Mammary microvascular endothelial cell (primary cell): ENCODE measurements at places on chromosomes 2 and 18. TPM values are rescaled to one million over a fixed set of nuclear protein-coding genes. Genes with fewer than 3 reads are reported as not detected.

The REG1B gene
- not detected in 2 replicates for total RNA-seq

The ATAD2B gene
- 4.7 and 5.1 TPM in 2 replicates for total RNA-seq

The UGT1A8 gene
- total RNA-seq: not detected in 2 replicates

The HAAO gene
- total RNA-seq: not detected in 2 replicates

The DYNAP gene
- total RNA-seq: not detected in 2 replicates

The SPC25 gene
- total RNA-seq: 18.6 and 18.8 TPM in 2 replicates

The APOB gene
- under 0.01 TPM in 2 replicates for total RNA-seq

The ALPG gene
- total RNA-seq: 0.07 TPM in 1 of 2 replicates, not detected in the other

The RESP18 gene
- total RNA-seq: not detected in 2 replicates

The DUSP19 gene
- 3.1 and 4.5 TPM in 2 replicates for total RNA-seq

The COLEC11 gene
- 0.25 TPM in 1 of 2 replicates, not detected in the other for total RNA-seq

The TMEM247 gene
- not detected in 2 replicates for total RNA-seq

The MAP4K3 gene
- 16.2 and 24.6 TPM in 2 replicates for total RNA-seq

The TPO gene
- total RNA-seq: not detected in 2 replicates

The LHCGR gene
- not detected in 2 replicates for total RNA-seq

The AFF3 gene
- total RNA-seq: 0.49 and 0.80 TPM in 2 replicates

The REG3G gene
- not detected in 2 replicates for total RNA-seq

The RETREG2 gene
- total RNA-seq: 43.6 and 44.4 TPM in 2 replicates

The CRYGC gene
- total RNA-seq: not detected in 2 replicates

The NIF3L1 gene
- total RNA-seq: 13.9 and 16.3 TPM in 2 replicates

The TRABD2A gene
- 0.60 and 2.9 TPM in 2 replicates for total RNA-seq

The SPR gene
- 37.6 and 38.9 TPM in 2 replicates for total RNA-seq

The ZDBF2 gene
- 2.4 and 3.0 TPM in 2 replicates for total RNA-seq
